Cerebellar nuclear complex (tissue), 1 donor: ENCODE measurements at places on chromosomes 12 and 14.

DNA sequence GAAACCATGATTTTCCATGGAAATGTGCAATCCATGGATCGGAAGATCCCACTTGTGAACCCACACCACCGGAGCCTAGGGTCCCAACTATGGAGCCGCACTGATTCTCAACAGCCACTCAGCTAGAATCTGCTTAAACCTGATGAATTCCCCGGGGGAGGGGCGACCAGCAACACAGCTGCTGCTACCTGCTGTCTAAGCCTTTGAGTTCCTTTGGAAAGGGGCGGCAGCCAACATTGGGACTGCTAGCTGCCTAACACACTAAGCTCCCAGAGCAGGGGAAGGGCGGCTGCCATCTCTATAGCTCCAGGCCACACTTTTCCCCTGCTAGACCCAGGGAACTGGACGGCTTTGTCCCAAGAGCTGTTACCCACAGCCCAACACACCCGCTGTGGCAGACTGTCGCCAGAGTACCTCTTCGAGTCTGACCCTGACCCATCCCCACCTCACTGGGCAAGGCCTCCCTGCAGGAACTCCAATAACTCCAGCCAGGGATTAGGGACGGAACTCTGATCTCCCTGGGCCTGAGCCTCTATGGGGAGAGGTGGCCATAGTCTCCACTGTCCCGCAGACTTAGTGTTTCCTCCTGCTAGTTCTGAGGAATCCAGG is 205.8 kb upstream of the SLC16A7 start:
- DNase-seq, result no peak

- DNase-seq, result no peak
Observed at GRCh38 chr14:29925101-29925722, 2.4 kb downstream of the PRKD1 start.

DNA sequence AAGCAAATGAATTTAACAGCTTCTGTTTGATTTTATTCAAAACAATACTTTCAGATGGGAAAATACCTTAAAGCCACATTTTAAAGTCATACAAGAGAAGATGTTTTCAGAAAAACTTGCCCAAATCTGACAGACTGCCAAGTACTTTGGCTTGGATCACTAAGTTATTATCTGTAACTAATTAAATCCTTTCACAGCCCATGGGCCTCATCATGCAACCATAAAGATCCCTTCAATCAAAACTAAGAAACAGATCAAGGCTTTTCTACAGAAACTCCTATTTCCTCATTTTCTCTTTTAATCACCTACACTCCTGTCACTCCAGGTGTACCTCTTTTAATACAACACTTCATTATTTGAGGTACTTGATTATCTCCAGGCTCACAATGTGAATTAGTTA is 28.1 kb downstream of the BLTP3B start:
- DNase-seq, result no peak

DNA sequence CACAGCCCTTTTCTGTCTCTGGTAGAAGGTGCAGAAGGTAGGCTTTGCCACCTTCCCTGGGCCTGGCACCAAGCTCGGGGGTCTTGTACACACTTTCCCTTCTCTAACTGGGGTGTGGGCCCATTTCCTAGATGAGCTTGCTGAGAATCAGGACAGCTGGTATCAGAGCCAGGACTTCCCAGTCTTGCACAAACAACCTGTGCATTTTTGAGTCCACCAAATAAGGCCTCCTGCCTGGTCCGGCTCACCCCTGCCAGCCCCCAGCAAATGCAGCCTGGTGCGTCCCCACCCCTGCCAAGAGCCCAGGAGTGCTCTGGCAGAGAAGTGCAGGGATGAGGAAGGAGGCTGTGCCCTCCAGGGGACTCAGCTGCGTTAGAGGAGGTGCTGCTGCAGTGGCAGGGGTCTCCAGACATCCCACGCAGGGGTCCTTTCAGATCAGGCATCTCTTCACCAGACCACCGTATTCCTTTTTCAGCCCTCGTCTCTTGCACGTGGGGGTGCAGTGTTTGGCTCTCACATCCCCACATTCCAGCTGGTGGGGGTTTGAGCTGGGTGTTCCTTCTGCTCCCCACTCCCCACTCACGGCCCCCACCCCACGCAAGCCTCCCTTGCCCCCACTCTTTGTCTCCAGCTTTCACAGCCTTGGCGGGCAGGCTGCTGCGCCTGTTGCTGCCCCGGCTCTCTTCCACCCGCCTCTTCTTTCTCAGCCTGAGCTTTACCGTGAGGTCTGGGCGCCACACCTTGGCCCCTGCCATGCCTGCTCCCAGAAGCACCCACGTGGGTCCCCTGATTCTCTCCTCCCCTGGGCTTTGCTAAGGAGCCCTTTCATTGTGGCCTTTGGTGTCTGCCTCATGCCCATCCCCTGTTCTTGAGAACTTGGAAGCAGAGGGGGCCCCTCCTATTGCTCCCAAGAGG is 32.3 kb downstream of the MEG3 start:
- DNase-seq, result no peak

GRCh38 chr12:68440068-68440581 is 108.0 kb upstream of the MDM1 start:
- DNase-seq, result no peak

GRCh38 chr12:3603576-3603975 is 112.6 kb downstream of the PRMT8 start:
- DNase-seq, result no peak

GRCh38 chr14:49972823-49973222 is 79.9 kb downstream of the ARF6 start:
- DNase-seq, result no peak

DNA sequence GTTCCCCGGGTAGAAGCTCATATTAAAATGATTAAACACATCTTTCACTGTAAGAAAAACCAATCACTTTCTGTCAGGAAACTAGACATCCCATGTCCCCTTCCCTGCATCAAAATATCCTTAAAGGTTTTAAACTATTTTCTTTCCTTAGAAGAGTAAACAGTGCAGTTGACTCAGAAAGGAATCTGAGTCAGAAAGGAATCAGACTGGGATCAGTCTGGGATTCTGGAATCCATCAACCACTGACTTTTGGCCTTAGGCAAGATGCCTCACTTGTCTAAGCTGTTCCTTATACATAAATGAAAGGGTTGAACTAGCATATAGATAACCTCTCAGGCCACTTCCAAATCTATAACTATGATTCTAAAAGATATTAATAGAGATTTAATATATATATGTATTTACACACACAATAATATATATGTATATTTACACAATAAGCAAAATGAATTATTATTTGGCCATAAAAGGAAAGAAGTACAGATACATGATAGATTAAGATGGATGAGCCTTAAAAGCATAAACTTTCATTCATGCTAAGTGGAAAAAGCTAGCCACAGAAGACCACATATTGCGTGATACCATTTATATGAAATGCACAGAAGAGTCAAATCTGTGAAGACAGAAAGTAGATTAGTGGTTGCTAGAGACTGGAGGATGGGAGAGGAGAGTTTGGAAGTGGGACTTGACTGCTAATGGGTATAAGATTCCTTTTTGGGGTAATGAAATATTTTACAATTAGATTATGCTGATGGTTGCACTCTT is 114.4 kb downstream of the SLC38A1 start:
- DNase-seq, result no peak

GRCh38 chr14:71529848-71530247 is 402.4 kb upstream of the RGS6 start:
- DNase-seq, result no peak

- no peak for DNase-seq
Observed at GRCh38 chr12:41140117-41140516, 48.0 kb upstream of the PDZRN4 start.

GRCh38 chr14:50212726-50213125 is 18.7 kb downstream of the SOS2 start:
- DNase-seq, result no peak

GRCh38 chr12:123253641-123254459 is 17.8 kb downstream of the CDK2AP1 start:
- peak; percentile 56 for DNase-seq

- DNase-seq, result no peak
Observed at GRCh38 chr12:1702713-1703112, 11.8 kb downstream of the ADIPOR2 start.

DNA sequence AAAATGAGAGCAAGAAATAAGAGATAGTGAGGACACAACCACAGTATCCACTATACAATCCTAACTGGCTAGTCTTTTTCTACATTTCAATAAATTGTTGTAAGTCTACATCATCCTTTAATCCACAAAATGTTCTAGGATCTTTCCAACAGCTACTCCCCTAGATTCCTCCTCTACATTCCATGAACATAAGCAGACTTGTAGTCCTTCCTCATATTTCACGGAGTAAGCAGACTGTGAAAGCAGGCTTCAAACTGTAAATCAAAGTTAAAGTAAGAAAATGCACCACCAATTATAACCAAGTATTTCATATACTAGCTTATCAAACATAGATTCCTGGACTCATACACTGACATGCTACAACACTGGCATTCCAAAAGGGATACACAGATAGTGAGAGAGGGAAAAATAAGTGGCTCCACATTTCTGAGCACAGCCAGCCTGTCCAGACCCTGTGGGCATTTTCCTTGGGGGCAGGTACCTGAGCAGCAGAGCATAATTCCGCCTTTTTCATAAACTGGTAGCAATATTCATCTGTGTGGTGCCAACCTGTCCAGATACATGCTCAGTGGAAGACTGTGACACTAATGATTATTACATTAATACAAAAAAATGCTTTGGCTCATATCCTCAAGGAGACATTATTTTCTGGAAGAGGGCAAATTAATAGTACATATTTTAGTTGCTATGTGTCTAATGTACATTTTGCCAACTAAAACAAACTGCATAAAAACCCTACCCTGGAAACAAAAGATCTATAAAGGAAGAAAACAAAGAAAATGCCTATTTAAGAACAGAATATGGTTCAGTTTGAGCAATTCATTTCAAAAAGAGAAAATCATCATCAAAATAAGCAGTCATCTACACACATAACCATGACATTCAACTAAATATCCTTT is 113.3 kb upstream of the FSCB start:
- no peak for DNase-seq

DNA sequence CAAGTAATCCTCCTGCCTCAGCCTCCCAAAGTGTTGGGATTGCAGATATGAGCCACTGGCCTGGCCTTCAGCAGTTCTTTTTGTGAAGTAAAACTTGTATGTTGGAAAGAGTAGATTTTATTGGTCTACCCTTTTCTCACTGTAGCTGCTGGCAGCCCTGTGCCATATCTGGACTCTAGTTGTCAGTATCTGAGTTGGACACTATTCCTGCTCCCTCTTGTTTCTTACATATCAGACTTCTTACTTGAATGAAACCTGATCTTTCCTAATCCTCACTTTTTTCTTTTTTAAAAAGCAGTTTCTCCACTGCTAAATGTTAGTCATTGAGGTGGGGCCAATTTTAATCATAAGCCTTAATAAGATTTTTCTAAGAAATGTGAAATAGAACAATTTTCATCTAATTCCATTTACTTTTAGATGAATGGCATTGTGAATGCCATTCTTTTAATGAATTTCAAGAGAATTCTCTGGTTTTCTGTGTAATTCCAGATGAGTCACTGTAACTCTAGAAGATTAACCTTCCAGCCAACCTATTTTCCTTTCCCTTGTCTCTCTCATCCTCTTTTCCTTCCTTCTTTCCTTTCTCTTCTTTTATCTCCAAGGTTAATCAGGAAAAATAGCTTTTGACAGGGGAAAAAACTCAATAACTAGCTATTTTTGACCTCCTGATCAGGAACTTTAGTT is 88.7 kb downstream of the APAF1 start:
- no peak for DNase-seq

DNA sequence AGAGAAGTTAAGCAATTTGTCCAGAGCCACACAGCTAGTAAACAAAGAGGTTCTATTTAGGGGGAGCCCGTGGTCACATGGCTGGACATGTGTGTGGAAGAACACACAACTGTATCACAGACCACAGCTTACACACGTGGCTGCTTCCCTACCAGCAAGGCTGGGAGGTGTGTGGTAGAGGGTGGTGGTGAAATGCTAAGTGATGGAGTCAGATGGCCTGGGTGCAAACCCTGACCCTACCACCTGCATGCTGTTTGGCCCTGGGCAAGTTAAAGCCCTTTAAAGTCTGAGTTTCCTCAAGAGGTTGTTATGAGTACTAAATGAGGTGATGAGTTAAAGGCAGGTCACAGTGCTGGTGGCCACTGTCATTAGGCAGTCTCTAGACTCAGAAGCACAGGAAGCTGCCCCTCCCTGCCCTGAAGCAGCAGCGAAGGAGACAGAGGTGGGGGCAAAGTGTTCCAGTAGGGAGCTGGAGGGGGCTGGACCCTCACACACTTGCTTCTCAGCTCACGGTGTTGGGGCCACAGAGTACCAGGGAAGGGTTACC is 64.2 kb downstream of the ERH start:
- no peak for DNase-seq

- no peak for DNase-seq
Observed at GRCh38 chr14:50977863-50978528, 33.7 kb upstream of the PYGL start.

- no peak for DNase-seq
Observed at GRCh38 chr14:99586054-99586760, 17.8 kb downstream of the CCDC85C start.

- no peak for DNase-seq
Observed at GRCh38 chr14:95238487-95239298, 81.0 kb downstream of the CLMN start.

GRCh38 chr14:101620821-101621785 is 59.8 kb downstream of the DIO3 start:
- DNase-seq, result no peak

- no peak for DNase-seq
Observed at GRCh38 chr12:54047160-54047963, 6.3 kb upstream of the HOXC4 start.

GRCh38 chr14:20746566-20746965 is 879 bp downstream of the EDDM3A start:
- no peak for DNase-seq
